ENCODE measurements at places on chromosomes 12 and 14.

GRCh38 chr12:104555648-104556047 lies 98.9 kb downstream of the CHST11 start:
- DNase-seq: no peak

DNA sequence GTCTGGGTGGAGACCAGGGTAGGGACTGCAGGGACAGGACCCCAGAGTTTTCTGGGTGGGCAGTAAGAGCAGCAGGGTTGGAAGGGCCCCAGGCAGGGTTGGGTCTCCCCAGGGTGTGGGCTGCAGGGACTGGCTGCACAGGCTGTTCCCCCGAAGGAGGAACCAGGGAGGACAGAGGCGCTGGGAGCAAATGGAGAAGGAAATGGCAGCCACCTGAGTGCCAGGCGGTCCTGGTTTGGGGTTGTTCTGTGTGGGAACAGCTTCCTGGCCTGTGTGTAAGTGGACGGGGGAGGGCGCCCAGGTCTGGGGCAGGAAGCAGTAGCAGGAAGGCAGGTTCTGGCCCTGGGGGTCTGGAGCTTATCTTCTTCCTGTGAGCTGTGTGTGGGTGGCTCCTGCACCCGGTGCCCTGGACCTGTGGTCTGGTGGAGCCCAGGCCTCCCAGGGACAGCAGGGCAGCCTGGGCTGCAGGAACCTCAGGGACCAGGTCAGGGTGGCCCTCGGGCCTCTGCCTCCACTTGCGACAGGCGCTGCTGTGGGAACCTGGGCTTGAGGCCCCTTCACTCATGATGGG lies 372.8 kb downstream of the TMEM121 start:
- DNase-seq: no peak

- DNase-seq: no peak
These were observed 1.6 kb upstream of the TFCP2 start for GRCh38 chr12:51174501-51174900.

DNA sequence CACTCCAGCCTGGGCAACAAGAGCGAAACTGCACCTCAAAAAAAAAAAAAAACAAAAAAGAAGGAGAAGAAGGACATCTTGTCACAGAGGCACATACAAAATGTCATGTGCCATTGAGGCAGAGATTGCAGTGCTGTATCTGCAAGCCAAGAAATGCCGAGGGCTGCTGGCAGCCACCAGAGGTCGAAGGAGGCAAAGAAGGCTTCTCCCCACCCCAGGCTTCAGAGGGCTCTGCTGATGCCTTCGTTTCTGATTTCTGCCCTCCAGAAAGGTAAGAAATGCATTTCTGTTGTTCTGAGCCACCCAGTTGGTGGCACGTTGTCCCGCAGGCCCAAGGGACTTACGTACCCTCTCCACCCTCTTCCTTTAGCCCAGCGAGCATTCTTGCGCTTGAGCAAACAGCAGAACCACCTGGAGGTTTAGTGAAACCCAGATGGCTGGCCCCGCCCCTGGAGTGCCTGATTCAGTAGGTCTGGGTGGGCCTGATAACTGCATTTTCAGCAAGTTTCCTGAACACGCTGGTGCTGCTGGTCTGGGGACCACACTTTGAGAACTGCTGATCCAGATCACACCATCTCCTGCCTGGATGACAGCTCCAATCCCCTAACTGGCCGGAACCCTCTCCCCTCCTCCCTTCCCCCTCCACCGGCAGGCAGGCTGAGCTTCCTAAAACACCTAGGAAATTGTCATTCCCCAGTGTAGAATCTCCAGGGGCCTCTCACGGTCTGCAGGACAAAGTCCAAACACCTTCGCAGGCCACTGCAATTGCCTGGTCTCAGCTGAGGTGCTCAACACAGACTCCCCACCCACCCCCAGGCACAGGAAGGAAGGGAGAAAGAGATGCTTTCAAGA lies 21.1 kb upstream of the SCARB1 start:
- no peak for DNase-seq

DNA sequence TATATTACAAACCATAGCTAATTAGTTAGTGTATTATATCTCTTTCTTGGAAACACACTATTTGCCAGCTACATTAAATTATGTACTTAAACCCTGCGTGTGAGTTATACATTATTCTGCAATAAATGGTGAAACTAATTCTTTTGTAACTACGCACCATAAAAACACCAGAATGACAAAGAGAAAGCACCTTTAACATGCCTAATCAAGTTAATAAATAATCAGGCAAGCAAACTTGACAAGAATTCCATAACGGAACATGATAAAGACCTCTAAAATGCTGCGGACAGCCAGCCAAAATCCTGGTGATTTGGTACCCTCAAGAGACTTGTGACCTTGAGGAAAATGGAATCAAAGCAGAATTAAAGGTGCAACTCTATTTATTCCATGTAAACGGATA lies 375.3 kb upstream of the KITLG start:
- DNase-seq: no peak

GRCh38 chr12:127035011-127035879 lies 1231.7 kb upstream of the TMEM132C start:
- no peak for DNase-seq

Measured in T-helper 1 cell (primary cell).